ENCODE measurements at places on chromosomes 11 and 22. TPM values are rescaled to one million over a fixed set of nuclear protein-coding genes. Genes with fewer than 3 reads are reported as not detected.

CNGA4 gene
- polyA plus RNA-seq, result not detected

CPT1A gene
- polyA plus RNA-seq, result 12.9 TPM

OR52E8 gene
- polyA plus RNA-seq, result not detected

TNNT3 gene
- polyA plus RNA-seq, result 0.09 TPM

PGA5 gene
- not detected for polyA plus RNA-seq
